Caco-2 (cell line): ENCODE measurements at places on chromosomes 12 and 14.

DNA sequence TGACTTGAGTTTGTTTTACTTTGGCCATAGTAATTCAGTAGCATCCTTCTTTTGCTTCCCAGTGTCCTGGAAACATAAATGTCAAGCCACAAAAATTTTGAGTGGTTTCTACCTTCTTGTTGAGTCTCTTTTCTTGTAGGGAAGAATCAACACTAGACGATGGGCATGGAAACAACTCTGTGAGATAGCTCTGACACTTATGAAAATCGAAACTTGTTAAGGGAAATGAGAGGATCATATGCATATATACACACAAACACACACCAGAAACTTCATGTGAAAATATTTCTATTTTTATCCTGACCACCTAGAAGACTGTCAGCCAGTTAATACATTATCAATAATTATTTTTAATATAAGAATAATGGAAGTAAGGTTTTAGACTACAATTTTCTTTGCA, 1247.3 kb upstream of the FLRT2 start:
- no peak for DNase-seq

GRCh38 chr14:91501348-91501747, 8.8 kb downstream of the PPP4R3A start:
- no peak for DNase-seq

DNA sequence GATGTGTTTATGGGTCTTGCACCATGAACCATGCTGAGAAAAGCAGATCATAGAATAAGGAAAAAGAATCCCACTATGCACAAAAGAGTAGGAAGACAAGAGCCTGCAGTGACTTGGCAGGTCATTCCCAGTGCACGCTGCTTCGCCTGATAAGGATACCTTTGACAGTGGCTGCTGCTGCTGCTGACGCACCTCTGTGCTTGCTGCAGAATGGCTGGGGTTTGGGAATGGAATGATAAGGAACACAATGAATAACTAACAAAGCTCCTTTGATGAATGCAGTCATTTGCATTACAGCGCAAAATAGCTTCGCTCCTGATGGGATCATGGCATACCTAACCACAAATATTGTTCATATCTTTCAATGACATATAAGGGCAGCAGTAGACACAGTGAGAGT, 278.7 kb downstream of the PDZRN4 start:
- DNase-seq: no peak

GRCh38 chr12:131833896-131834641, 5.9 kb downstream of the MMP17 start:
- peak; percentile 40 for DNase-seq

DNA sequence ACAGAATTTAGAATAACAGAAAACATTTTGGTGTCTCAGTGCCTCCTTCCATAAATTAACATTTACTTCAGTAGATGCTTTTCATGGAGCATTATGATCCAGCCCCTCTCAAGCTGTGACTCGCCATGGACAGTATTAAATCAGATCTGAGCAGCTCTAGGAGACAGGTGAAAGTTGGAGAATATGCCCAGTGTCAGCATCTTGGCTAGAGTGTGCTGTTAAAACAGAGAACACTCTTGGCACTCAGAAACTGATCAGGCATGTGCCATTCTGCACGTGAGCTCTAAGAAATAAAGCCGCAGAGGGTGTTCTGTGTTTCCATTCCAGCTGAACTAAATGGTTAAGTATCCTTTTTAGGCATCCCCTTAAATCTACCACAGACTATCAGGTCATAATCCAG, 68.0 kb downstream of the DIP2B start:
- DNase-seq: no peak

DNA sequence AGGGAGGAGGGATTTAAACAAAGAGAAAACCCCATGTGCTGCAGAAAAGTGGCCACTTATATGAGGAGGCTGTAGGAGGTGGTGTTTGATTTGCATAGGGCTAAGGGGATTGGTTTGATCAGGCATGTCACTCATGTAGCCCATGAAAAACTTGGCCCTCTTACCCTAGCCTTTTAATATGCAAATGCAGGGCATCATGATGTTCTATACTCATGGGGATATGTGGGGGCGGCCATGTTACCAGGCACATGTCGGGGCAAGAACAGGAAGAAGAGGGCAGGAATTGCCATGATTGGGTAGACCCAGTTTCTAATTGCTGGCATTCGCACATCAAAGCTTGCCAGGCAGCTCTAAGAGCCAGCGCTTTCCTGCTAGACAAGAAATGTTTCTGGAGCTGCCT, 28.8 kb downstream of the KLRK1 start:
- no peak for DNase-seq

GRCh38 chr12:62434494-62435302, 31.9 kb upstream of the MON2 start:
- DNase-seq: peak; percentile 47

- no peak for DNase-seq
Measured at GRCh38 chr12:70260646-70261045, 17.4 kb downstream of the CNOT2 start.

- DNase-seq: no peak
Measured at GRCh38 chr12:61282790-61283575, 977.2 kb upstream of the USP15 start.

DNA sequence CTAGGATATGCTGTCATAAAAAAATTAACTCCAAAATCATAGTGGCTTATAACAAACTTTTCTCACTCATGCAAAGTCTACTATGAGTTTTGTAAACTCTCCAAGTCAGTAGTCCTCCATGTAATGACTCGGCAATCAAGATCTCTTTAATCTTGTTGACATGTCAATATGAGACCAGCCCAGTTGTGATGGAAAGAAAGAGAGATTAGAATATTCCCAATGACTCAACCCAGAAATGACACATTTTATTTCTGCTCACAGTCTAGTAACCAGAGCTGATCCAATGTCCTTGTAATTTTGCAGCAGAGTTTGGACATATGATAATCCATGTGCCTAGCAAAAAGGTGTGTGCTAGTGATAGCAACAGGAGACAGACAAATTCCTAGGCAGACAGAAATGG, 112.6 kb upstream of the CNTN1 start:
- no peak for DNase-seq

GRCh38 chr14:101233808-101234207, 327.5 kb upstream of the DIO3 start:
- DNase-seq: no peak

DNA sequence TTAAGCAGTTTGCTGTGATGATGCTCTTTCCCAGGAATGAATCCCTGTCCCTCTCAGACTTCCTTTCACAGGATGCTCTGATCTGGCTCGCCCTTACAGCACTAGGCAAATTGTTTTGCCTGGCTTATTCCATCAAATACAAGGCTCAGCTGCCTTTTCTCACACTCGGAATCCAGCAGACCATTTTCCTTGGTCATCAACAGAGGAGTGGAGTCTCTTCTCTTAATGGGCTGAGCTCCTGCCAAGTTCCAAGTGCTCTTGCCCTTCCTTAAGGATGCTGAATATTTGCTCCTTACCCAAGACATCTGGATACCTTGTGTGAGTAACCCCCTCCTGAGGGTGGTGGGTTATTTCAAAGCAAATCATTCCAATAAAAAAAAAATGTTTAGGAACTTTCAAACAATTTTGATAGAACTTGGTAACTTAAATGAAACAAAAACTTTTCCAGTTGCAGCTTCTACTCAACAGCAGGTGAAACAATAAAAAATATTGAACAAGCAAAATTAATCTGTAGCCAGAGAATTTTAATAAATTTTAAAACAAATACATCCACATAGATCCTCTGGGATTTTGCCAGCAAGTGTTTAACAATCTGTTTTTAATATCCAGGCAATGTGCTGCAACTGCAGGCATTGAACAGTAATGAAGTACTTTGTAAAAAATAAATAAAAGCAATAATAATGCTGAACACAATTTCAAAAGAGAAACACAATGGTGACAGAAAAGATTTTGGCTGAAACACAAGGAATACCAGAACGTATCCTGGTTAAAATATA, 264.0 kb upstream of the FAR2 start:
- DNase-seq: no peak

DNA sequence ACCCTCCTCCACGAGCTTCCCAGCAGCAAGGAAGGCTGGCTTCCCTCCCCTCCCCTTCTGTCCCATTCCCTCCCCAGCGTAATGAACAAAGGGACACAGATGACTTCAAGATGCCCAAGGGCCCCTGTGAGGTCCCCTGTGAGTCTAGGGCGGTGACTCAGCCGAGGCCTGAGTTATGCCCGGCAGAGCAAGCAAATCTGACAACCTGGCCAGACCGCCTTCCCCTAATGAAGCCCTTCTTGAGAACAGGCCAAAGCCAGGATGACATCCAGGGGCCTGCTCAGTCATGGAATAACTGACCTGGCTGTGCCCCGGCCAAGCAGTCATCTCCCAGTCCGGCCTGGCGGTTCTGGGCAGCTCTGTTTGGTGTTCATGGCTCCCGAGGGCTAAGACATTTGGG, 89.2 kb downstream of the DICER1 start:
- no peak for DNase-seq

DNA sequence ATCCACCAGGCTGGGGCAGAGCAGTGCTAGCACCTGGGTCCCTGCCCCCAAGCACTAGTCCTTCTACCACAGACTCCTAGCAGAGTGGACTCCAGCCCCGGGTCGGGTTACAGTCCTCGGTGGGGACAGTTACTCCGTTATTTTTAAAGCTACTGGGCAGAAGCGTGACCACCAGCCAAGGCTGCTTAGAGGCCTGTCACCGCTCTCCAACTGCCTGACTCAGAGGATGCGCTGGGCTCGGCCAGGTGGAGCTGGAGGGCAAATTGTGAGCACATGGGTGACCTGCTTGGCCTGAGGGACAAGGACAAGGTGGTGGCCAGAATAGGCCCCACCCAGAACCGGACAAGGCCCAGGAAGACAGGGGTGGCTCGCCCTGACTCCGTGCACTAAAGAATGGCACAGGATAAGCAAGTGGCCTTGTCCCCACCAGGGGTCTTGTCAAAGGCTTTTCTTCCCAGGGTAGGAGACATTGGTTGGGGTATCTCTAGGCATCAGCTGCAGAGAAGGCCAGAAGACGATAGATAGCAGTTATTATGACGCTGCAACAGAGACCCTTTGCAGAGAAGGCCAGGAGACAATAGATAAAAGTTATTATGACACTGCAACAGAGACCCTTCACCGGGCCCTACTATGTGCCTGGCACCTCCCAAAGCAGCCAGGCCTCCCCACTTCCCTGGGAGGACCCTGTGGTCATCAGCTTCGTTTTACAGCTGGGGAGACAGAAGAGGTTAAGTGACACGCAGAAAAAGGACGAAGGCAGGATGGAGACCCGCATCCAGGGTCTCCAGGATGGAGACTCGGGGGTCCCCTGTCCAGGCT, 1.6 kb downstream of the ABCB9 start:
- DNase-seq: no peak

DNA sequence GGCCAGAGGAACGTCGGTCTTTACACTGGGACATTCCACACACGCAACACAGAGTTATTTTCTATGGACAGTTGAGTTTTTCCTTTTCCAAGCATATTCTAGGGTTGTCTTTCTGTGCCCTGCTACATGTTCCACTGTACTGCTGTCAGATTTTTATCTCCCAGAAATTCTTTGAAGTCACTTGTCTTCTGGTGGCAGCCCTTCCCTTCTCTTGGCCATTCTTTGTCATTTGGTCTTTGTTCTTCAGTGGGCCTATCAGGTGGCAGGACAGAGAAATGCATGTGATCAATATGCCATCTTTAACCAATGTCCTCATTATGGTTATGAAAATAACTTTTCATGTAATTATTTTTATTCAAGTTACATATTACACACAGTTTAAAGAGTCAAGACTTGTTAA, 36.3 kb downstream of the MARK3 start:
- DNase-seq: no peak

DNA sequence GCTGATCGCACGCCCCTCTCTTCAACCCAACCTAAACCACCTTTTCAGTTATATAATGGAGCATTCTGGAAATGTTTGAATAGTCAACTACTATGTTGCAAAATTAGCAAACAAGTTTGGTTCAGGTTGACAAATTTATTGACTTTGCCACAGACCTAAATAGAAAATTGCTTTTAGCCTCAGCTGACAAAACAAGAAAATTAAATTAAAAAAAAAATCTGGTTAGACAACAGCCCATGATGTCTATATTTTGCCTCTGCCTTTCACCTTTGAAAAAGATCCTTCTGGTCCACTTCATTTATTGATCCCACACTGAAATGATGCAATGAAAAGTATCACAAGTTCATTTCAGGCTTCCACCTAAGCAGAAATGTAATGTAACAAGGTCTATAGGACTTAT, 17.5 kb downstream of the SLC38A4 start:
- DNase-seq: no peak

DNA sequence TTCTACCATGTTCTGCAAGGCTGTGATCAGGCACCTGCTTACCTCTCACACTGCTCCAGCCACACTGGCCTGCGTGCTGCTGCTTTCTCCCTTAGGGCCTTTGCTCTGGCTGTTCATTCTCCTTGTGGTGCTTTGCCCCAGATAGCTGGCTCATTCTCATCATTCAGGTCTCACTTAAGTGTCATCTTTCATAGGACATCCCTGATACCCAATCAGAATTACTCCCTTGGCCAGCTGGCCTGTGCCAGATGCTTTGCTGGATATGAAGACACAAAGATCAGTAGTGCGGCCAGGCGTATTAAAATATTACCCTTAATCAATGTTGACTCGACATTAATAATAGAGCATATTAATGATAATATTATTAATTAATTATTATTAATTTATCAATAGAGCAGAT, 143.8 kb upstream of the FGD4 start:
- DNase-seq: no peak

- DNase-seq: no peak
Measured at GRCh38 chr14:105015242-105015641, 5.6 kb downstream of the CDCA4 start.

- DNase-seq: no peak
Measured at GRCh38 chr12:114286145-114286544, 119.8 kb downstream of the TBX5 start.

DNA sequence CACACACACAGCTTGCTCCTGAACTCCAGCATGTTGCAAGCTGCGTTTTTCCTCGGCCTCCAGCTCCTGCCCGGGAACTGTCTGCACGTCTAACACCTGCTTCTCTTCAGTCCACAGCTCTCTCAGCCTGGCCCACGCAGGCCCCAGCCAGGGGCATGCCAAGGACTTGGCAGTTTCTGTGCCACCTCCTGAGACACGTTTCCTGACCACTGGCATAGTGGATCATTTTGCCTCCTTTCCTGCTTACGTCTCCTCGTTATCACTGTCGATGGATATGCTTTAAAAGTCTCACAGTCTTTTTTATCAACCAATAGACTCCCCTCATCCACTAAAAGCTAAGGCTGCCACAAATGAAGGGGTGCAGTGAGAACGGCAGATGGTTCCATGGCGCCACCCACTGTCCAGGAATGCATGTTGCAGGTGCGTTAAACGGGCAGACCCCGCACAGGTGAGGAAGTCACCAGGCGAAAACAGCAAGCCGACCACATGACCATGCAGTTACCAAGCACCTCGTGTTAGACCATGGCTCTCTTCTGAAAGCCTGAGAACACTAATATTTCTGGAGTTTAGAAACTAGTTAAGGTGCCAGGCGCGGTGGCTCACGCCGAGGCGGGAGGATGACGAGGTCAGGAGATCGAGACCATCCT, 14.7 kb upstream of the TEAD4 start:
- DNase-seq: peak; percentile 86

GRCh38 chr12:49345051-49345824, 1.4 kb upstream of the DNAJC22 start:
- DNase-seq: peak; percentile 53
